Immature natural killer cell (primary cell): ENCODE measurements at places on chromosomes 6 and 20. TPM values are rescaled to one million over a fixed set of nuclear protein-coding genes. Genes with fewer than 3 reads are reported as not detected.
A peak's percentile ranks its signal among the peaks of the same experiment; 100 is the strongest.

DNA sequence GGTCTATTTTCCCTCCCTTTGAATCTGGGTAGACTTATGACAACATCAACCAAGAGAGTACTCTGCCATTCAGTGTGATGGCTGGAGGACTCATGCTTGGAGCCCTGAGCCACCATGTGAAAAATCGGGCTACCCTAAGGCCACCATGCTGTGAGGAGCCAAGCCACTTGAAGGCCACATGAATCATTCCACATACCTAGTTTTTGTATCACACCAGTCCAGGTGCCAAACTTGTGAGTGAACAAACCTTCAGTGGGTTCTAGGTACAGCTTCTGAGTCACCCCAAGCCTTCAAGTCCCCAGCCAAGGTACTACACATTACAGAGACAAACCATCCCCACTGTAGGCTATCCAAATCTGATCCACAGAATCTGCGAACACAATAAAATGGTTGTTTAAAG is 37.4 kb upstream of the E2F3 start:
- no peak for DNase-seq

DNA sequence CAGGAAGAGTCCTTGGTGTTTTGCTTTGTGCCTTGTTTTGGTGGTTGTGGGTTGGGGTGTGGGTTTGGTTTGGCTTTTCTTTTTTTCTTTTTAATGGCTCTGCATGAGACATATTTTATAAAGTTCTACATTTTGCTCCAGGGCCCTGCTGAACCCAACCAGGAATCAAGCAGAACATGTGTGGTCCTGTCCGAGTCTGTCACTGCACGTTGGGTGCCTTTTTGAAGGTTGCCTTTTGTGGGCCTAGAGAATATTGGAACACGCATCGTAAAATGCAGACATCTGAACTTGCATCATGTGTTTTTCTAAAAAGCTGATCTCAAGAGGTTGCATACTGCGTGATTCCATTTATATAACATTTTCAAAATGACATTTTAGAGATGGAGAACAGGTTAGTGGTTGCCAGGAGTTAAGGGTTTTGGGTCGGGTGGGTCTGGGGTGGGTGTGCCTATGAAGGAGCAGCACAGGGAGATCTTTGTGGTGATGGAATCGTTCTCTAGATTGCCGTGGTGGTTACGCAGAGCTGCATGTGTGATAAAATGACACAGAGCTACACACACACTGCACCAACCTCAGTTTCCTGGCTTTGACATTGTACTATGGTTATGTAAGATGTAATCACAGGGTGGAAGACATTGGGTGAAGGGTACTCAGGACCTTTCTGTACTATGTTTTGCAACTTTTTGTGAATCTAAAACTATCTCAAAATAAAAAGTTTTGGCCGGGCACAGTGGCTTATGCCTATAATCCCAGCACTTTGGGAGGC is 80.2 kb downstream of the EYA2 start:
- no peak for DNase-seq

- peak; percentile 29 for DNase-seq
Observed at GRCh38 chr20:43781215-43781614, 54.4 kb upstream of the GTSF1L start.

DNA sequence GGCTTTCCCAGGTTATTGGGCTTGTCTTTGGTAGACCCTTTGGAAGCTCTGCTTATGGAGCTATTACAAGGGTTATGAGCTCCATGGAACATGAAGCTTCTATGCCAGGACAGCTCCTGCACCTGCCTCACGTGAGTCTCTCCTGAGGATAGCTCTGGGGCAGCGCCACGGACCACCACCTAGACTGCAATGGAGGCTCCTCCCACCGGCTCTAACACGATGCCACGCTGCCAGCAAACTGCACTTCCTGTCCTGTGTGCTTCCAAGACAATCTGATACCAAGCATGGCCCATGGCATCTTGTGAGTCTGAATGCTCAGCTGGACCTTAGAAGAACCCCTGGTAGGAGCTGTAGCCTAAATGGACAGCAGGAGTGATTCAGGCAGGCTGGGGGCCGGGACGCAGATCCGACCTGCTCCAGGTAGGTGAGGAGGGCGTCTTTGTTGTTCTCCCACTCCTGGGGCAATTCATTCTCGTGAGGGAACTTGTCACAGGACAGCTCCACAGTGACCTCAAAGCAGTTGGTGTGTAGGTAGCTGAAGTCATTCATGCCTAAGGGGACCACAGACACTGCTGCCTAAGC is 5.5 kb downstream of the CPXM1 start:
- no peak for DNase-seq

- no peak for DNase-seq
Observed at GRCh38 chr6:14431385-14432330, 314.1 kb downstream of the CD83 start.

DNA sequence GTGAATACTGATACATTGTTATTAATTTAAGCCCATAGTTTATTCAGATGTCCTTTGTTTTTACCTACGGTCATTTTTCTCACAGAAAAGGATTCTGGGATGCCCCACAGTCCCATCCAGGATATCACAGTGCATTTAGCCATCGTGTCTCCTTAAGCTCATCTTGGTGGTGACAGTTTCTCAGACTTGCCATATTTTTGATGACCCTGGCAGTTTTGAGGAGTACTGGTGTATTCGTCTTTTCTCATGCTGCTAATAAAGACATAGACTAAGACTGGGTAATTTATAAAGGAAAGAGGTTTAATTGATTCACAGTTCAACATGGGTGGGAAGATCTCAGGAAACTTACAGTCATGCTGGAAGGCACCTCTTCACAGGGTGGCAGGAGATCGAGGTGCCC is 295.9 kb upstream of the CDH4 start:
- DNase-seq: no peak

GRCh38 chr6:113009682-113010081 is 662.6 kb downstream of the RFPL4B start:
- DNase-seq: no peak

DNA sequence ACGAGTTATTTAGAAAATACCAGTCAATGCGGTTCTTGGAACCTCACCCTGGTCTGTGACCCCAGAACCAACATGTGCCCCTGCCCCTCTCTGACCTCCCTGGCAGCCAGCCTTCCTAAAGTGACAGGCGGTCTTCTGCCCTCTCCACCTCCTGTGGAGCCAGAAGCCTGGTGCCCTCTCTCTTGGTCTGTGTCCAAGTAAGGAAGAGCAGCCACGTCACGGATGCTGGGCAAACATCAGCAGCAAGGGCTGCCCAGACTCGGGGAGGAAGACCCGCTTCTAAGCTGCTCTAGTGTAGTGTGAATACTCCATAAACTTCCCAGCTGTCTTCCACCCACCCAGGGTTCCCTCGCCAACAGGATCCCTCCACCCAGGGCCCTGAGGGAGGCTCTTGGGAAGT is 272.4 kb downstream of the BMP7 start:
- DNase-seq: no peak

GRCh38 chr6:45431317-45432065 is 53.8 kb upstream of the SUPT3H start:
- no peak for DNase-seq

GRCh38 chr20:865440-865839 is 31.9 kb downstream of the FAM110A start:
- no peak for DNase-seq

- no peak for DNase-seq
Observed at GRCh38 chr6:131450861-131451260, 122.2 kb upstream of the ARG1 start.

- DNase-seq: no peak
Observed at GRCh38 chr6:142984386-142984785, 39.4 kb upstream of the HIVEP2 start.

DNA sequence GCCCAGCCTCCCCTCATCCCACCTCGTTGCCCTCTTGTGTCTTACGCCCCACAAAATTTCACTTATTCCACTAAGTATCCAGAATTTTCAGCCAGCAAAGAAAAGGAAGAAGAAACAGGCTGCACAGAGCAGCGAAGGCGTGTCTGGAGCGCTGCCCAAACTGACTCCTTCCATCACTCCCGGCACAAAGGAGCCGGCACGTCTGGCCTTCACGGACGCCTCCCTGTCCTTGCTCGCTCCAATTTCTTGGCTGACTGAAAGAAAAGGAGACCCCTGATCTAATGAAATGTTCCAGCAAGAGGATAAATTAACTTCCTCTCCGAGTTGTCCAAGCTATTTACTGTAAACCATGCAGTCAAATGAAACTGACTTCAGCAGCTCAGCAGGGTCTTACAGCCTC is 152.3 kb upstream of the CDH4 start:
- DNase-seq: no peak

GRCh38 chr6:11096109-11096508 is 2.5 kb downstream of the SMIM13 start:
- DNase-seq: no peak

- no peak for DNase-seq
Observed at GRCh38 chr20:47152068-47152467, 204.4 kb downstream of the ZMYND8 start.

DNA sequence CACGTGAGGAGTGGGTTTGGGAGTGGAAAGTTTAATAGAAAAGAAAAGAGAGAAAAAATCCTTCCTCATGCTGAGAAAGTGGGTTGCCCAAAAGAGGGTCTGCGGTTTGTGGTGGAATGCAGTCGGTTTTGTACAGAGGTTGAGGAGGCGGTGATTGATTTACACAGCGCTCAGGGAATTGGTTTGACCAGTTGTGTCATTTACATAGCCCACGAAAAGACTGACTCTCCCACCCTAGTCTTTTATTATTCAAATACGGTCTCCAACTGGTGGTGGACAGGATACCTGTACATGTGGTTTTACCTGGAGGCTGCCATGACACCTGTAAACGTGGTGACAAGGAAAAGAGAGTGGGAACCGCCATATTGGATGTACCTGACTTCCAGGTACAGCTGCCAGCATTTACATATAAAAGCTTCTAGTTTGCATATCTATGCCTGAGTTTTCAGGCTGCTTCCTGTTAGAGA is 42.1 kb downstream of the HLA-DPB1 start:
- no peak for DNase-seq

The WDR27 gene
- 4.0 TPM for polyA plus RNA-seq

The PAK5 gene
- polyA plus RNA-seq: not detected

The SEL1L2 gene
- polyA plus RNA-seq: not detected

The OR2J1 gene
- polyA plus RNA-seq: not detected

The AHCY gene
- polyA plus RNA-seq: 19.3 TPM

The TRIM31 gene
- not detected for polyA plus RNA-seq

The NRN1 gene
- not detected for polyA plus RNA-seq

The FAM83B gene
- polyA plus RNA-seq: not detected

The PDYN gene
- not detected for polyA plus RNA-seq

The TPMT gene
- polyA plus RNA-seq: 24.8 TPM

The SERAC1 gene
- polyA plus RNA-seq: 3.9 TPM

The PRPH2 gene
- not detected for polyA plus RNA-seq

The BPI gene
- polyA plus RNA-seq: not detected

The LINC00237 gene
- polyA plus RNA-seq: not detected

The INSM1 gene
- not detected for polyA plus RNA-seq

The NKAIN2 gene
- not detected for polyA plus RNA-seq
